Tongue (tissue), 3 donors: ENCODE measurements at places on chromosomes 11 and 22.
A peak's percentile ranks its signal among the peaks of the same experiment; 100 is the strongest.

DNA sequence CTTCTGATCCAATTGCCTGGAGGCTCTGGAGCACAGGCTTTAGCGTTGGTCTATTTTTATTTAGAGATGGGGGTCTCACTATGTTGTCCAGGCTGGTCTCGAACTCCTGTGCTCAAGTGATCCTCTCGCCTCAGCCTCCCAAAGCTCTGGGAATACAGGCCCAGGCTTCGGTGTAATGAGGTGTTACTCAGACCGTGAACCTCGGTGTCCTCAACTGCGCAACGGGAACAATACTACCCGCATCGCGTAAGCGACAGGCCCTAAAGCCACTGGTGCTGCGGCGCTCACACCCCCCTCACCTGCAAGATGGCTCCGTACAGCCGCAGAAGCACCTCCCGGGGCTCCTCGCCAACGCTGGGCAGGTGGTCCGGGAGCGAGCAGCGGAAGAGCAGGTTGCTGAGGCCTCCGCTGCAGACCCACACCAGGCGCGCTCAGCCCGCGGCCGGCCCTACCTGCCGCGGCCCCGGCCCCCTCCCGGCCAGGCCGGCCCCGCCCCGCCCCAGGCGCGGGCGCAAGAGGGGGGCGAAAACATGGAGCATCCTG is 628 bp downstream of the CHKB start:
- no peak for DNase-seq

GRCh38 chr22:42173183-42173926 is 42.7 kb upstream of the CYP2D6 start:
- no peak for DNase-seq

DNA sequence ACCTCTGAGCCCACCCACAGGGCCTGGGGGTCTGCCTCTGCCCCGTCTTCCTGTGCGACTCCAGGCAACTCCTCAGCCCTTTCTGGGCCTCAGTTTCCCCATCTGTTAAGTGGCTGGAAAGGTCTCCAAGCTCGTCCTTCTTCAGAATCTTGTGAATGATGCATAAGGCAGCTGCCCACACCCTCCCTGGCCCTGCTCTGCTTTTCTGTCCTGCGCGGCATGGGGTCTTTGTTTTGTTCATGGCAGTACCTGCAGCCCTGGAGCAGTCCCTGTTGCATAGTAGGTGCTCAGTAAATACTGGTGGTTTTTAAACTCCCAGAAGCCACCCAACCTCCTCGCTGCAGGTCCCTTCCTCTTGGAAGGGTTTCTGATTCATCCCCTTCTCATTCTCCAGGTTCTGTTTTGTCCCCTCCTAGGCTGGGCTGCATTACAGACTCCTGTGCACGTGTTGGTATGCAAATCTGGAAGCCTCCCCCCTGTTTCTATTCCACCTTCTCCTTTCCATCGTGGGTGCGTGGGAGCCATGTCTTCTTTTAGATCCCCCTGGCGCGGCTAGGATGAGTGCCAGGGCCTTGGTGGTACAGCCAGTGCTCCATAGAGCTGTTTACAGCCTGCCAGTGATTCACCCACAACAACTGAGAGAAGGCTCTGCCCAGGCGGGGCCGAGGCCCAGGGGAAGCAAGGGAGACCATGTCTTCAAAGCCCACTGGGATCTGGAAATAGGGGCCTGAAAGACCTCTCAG is 19.3 kb upstream of the SYT7 start:
- no peak for DNase-seq

GRCh38 chr11:57475191-57475590 is 14.9 kb downstream of the RTN4RL2 start:
- no peak for DNase-seq

DNA sequence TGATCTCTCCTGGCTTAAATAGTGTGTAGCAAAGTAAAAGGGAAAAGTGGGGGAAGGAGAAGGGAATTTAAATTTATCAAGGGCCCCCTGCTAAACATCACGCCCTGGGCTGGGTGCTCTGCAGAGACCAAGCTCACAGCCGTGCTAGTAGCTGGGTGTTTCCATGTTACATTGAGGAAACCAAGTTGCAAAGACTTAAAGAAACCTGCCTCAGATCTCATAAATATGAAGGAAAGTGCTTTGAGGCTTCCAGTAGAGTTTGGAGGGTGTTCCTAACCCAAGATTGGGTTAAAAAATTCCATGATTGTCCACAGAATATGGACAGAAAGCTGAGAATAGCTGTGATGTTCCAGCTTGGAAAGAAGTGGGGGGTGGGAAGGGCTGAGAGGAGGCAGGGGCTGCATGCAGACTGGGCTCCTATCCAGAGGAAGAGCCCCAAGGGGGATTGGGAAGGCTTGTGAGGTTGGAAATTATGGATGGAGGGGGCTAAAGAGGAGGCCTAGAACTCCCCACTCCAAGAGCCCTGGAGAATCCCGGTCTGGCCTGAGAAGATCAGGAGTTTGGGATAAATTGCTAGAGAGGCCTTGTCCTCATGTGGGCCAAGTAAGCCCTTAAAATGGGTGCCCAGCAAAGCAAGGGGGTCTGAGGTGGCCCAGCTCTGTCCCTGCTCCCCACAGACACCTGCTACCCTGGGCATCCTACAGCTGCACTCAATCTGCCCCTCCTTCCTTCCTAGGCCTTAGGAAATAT is 25.0 kb upstream of the OAF start:
- DNase-seq = peak; percentile 96

DNA sequence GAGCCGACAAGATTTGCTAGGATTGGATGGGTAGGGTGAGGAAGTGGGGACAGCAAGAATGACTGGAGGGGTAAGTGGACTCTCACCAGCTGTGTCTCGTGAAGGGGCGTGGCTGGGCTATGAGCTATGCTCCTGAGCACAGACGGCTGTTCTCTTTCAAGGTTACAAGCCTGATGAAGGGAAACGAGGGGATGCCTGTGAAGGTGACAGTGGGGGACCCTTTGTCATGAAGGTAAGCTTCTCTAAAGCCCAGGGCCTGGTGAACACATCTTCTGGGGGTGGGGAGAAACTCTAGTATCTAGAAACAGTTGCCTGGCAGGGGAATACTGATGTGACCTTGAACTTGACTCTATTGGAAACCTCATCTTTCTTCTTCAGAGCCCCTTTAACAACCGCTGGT is 19.9 kb downstream of the F2 start:
- no peak for DNase-seq

DNA sequence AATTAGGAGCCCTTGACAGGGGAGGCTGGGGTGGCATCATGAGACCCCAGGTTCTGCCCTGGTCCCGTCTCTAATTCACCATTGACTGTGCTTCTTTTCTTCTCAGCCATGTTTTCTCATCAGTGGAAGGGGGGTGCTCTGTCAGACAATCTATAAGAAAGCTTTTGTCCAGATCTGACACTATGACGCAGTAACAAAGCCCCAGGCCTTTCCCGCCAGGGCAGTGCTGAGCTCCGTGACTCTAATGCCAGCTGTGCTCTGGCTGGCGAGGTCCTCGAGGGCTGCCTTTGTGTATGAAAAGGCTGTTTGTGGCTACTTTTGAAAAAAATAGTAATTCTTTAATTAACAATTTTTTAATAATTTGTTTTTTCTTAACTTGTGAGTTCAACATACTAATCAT is 3.2 kb downstream of the CD6 start:
- DNase-seq = peak; percentile 76

- DNase-seq = no peak
Observed at GRCh38 chr11:121405646-121406045, 46.5 kb upstream of the SORL1 start.

DNA sequence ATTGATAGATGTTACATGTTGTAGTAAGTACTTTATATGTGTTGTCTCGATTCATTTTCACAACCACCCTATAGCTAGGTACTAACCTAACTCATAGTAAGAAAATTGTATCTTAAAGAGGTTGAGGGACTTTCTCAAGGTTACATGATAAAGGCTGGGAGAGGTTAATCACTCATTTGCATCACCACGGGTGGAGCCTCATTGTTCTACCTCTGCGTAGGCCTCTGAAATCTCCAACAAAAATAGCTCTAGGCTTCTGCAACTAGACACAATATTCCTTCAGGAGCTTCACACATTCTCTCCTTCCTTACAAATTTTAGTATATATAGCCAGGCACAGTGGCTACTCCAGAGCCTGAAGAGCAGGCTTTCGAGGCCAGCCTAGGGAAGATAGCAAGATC is 408.9 kb upstream of the ANO5 start:
- no peak for DNase-seq

DNA sequence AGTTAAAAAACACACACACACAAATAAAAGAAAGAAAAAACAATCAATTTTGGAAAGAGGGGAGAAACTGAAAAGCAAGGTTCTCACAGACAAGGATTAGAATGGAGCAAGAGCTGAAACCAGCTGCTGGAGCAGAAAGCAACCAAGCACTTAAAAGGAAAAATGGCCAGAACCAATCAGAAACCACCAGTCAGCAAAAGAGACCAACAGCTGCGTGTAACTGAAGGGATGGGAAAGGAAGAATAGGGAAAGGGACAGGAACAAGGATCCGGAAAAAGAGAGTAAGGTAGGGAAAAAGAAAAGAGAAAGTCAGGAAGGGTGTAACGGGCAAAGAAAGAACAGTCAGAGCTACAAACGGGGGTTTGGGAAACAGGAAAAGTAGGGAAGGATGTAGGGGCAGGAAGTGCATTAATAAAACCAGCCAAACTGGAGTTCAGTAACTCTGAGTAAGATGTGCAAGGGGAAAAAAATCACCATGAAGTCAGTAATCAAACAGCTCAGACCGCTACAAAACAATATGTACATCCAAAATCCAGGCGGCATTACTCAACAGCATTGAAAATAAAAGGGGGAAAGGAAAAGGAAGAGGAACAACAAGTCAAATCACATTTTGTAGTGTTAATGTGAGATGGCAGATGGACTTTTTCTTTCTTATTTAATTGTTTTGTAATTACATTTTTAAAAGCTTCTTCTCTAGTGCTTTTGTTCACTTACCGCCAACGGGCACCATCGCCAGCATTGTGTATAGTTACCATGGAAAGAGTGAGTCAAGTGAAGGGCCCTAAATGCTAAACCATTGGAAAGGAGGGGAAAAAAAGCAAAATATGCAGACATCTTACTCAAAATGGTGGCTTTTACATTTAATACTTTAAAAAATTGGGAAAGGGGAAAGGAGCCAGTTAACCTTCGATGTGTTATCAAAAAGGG is 49.2 kb downstream of the APOL5 start:
- DNase-seq = peak; percentile 84

GRCh38 chr11:85989746-85990145 is 79.1 kb downstream of the PICALM start:
- DNase-seq = no peak

GRCh38 chr11:31417816-31418215 is 48.2 kb downstream of the DNAJC24 start:
- DNase-seq = no peak
